CD4-positive, alpha-beta T cell treated with Interleukin-1 beta for 1 hour (primary cell): ENCODE measurements at places on chromosomes 4 and X.
A peak's percentile ranks its signal among the peaks of the same experiment; 100 is the strongest.

GRCh38 chr4:1012034-1012739 lies 761 bp downstream of the FGFRL1 start:
- peak; percentile 13 for DNase-seq

GRCh38 chrX:16067886-16068515 lies 55.4 kb upstream of the GRPR start:
- DNase-seq, result no peak

DNA sequence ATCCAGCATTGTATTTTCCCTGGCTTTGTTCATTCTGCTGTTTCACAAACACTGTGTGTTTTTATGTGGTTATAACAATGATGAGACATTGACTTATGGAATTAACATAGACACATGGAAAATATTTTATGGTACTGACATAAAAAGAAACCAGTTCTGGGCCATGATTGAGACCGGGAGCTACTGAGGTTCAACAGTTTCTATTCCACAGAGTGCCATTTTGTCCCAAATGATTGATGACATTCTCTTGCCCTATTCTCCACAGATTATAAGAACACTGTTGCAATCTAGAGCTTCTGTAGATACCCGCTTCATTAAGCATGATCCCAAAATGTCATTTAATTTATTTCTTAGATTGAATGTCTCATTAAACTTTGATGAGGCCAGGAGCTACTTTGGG lies 326.8 kb downstream of the RPA4 start:
- DNase-seq, result no peak

DNA sequence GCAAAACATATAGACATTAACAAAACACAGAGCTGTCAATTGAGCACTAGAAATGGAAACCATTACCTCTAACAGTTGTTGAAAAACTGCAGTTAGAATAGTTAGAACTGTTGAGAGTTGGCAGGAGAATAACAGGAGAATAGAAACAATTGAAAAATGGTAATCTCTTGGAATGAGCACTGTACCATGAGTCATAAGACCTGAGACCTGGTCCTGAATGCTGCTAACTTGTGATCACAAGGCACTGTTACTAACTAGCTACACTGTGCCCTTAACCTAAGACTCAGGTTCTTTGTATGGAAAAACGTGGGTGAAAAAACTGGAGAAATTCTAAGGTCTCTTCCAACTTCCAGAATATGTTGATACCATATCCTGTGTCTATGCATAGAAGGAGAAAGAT lies 29.3 kb downstream of the FAM114A1 start:
- DNase-seq, result no peak

DNA sequence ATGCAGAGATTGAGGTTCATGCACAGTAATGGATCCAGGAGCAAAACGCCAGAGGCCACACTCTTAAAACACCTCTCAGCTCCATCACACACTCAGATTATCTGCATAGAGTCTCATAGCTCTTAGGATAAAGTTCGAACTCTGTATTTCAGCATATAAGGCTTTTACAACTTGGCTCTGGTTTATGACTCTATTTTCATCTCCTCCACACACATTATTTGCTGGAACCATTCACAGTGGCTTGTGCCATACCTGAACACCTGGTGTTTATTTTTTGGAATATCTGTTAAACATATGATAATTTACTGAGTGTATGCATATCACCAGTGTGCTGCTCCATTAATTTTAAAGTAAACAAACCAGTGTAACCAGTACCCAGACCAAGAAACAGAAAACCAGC lies 27.2 kb downstream of the RASL11B start:
- no peak for DNase-seq

GRCh38 chr4:159013692-159014091 lies 89.2 kb upstream of the RAPGEF2 start:
- no peak for DNase-seq

GRCh38 chr4:175703956-175704600 lies 108.0 kb downstream of the GPM6A start:
- DNase-seq, result no peak

GRCh38 chrX:152958047-152958446 lies 35.9 kb downstream of the PNMA5 start:
- DNase-seq, result no peak
